Fibroblast of skin of scalp (primary cell): ENCODE measurements at places on chromosomes 4 and X.

DNA sequence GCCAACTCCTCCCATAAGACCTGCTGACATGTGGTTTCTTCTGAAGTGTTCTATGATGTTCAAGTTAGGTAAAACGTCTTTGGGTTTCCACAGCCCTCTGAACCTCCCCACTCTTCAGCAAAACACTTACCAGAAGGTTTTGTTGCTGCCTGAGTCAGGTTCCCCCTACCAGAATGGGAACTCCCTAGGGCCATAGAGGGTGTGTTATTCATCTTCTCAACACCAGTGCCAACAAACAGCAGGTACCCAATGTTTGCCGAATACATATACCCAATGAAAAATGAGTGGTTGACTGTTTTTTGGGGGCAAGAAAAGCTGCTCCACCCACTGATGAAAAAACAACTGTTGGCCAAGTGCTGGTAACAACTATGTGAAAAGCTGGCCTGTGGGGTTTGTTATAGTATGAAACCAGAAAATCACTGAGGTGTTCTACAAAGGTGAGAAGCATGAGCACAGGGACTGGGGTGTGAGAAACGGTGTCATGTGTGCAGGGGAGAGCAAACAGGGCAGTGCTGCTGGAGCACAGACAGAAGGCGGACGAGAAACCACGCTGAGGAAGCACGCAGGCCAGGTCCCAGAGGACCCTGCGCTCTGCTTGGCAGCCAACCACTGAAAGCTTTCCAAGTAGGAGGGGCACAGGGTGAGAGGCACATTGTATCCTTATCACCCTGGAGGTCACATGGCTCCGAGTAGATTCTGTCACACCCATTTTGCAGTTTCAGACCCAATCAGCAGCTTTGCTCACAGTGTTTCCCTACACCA, 28.8 kb downstream of the ATP8A1 start:
- no peak for DNase-seq

- no peak for DNase-seq
Measured at GRCh38 chr4:3329887-3330286, 37.1 kb downstream of the RGS12 start.

DNA sequence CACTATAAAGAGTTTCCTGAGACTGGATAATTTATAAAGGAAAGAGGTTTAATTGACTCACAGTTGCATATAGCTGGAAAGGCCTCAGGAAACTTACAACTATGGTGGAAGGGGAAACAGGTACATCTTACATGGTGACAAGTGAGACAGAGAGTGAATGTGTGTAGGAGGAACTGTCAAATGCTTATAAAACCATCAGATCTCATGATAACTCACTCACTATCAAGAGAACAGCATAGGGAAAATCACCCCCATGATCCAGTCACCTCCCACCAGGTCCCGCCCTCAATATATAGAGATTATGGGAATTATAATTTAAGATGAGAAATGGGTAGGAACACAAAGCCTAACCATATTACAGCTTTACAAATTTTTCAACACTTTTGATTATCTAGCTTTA, 266.0 kb downstream of the DTHD1 start:
- no peak for DNase-seq

- no peak for DNase-seq
Measured at GRCh38 chr4:73698217-73698616, 42.2 kb upstream of the CXCL8 start.

DNA sequence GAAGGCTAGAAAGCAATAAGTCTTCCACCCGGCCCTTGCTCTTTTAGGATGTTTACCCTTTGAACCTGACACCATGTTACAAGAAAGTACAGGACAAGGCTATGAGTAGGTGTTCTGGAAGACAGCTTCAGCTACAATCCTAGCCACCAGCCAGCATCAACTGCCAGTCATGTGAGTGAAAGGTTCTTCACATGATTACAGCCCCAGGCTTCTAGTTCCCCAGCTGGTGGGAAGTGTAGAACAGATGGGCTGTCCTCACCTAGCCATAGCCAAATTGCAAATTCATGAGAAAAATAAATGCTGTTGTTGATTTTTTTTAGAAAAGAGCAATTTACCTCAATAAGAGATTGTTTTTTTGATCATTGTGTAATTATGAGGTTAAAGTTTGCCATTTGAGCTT, 60.8 kb downstream of the GRXCR1 start:
- no peak for DNase-seq

DNA sequence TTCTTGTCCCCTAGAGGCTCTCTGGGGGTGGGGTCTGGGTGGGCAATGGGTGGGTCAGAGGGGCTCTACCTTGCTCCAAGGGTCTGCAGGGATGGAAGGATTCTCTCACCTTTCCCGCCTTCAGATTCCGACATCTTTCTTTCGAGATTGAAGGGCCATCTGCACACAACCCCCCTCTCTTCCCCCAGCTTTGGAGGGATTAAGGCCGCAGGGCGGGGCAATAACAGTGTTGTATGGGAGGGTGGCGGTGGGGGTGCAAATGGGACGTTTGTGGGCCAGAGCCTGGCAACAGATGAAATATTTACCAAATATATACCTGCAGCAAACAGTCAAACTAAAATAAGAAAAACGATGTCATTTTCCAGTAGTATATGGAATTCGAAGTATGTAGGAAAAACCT, at the start of gene CACNA1F:
Gene CACNA1F, minus strand, starts transcription at position 165 of the 400 bp plus-strand sequence. Its CDS starts 31 bp downstream, at position 134.
- no peak for DNase-seq

GRCh38 chr4:132956962-132957361, 192.1 kb upstream of the PCDH10 start:
- DNase-seq = no peak
